ENCODE measurements at places on chromosomes 7 and 10.

DNA sequence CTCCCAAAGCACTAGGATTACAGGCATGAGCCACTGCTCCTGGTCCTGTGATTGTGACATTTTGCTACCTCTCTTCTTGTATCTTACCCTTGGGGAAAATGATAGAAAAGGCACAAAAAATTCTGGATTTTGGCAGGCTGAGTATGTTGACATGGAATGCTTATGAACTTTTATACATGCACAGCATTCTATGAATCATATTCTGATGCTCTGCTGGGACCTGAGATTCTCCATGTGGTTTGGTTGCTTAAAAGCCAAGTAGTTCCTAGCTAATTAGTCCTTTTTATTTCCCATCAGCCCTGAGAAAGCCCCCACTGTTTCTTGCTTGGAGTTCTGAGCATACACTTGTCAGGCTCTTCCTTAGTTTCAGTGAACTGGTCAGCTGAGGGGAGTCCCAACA lies 8.3 kb upstream of the KAZALD1 start:
- DNase-seq = no peak

DNA sequence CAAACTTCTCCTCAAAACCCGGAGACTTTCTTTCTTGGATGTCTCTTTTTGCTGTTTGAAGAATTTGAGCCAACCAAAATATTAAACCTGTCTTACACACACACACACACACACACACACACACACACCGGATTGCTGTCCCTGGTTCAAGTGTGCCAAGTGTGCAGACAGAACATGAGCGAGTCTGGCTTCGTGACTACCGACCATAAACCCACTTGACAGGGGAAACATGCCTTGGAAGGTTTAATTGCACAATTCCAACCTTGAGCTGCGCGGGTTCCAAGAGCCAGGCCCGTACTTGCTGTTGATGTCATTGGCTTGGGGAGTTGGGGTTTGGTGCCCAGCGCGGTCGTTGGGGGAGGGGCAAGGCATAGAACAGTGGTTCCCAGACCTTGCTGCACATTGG lies 1.7 kb downstream of the EGFR start:
- DNase-seq = no peak

DNA sequence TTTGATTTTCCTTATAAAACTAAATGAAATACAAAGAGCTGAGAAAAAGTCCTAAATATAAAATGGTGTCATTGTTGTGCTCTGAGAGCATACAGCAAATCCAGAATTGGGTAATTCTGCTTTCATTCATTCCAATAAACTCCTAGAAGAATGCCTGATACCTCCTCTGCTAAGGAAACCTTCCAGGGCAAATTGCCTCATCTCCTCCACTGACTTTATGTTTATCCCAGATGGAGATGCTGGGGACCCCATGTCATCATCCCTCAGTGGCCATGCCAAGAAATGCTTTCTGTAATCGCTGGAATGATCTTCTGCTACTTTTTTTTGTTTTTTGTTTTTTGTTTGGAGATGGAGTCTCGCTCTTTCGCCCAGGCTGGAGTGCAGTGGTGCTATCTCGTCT lies 119.3 kb upstream of the PRKCQ start:
- no peak for DNase-seq

GRCh38 chr7:130732980-130733930 lies 752 bp downstream of the KLF14 start:
- no peak for DNase-seq

- no peak for DNase-seq
Observed at GRCh38 chr7:31828520-31828919, 141.5 kb downstream of the PPP1R17 start.

DNA sequence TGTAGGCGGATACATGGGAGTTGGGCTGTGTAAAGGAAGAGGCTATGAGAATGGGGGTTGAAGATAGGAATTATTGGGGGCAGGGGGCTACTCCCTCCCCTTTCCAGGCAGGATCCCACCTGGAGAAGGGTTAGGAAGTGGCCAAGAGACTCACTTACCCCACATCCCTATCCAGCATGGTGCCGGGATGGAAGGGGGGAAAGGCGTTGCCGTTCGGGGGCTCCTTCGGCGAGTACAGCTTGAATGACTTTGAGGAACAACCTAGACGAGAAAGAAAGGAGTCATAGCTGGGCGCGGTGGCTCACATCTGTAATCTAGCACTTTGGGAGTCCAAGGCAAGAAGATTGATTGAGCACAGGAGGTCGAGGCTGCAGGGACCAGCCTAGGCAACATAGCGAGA lies 8.9 kb downstream of the LDB1 start:
- DNase-seq = no peak

GRCh38 chr7:135209225-135209834 lies 2.0 kb downstream of the WDR91 start:
- no peak for DNase-seq

DNA sequence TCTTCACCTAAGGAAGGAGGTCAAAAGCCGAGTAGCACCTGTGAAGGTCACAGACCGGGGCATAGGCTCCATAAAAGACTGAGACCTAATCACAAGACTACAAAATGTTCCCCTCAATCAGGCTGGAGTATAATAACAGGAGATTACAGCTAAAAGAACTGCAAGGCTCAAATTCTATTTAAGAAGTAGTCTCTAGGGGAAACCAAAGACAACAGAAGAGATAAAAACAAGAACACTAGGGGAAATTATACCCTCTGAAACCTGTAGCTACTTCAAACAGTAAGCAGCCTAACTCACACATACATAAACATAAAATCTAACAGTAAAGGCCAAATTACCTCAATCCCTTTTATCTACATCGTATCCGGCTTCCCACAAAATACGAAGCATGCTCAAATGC lies 38.3 kb downstream of the LMBR1 start:
- no peak for DNase-seq

GRCh38 chr7:113131367-113131766 lies 13.0 kb upstream of the SMIM30 start:
- no peak for DNase-seq

GRCh38 chr10:24944512-24945255 lies 7.7 kb downstream of the PRTFDC1 start:
- no peak for DNase-seq

- peak; percentile 3 for DNase-seq
Observed at GRCh38 chr10:92290076-92290836, 622 bp downstream of the CPEB3 start.

DNA sequence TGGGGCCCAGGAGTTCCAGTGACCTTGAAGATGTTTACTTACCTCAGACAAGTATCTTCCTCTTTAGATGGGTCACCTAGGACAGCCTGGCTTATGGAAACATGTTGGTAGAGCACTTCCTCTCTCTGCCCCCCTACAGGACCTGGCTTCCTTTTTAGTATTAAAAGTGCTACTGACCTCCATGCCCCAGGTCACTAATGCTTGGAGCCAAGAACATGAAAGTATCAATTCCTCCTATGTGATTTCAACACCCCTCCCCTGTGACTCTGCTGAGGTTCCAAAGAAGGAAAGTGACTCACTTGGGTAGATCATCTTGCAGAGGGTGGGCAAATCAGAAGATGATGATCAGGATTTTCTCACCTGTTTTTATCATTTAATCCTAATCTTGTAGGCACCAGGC lies 125.3 kb upstream of the CCDC6 start:
- DNase-seq = no peak

GRCh38 chr7:94335586-94335985 lies 59.1 kb upstream of the COL1A2 start:
- DNase-seq = no peak

GRCh38 chr10:29987471-29987870 lies 71.9 kb downstream of the JCAD start:
- no peak for DNase-seq

DNA sequence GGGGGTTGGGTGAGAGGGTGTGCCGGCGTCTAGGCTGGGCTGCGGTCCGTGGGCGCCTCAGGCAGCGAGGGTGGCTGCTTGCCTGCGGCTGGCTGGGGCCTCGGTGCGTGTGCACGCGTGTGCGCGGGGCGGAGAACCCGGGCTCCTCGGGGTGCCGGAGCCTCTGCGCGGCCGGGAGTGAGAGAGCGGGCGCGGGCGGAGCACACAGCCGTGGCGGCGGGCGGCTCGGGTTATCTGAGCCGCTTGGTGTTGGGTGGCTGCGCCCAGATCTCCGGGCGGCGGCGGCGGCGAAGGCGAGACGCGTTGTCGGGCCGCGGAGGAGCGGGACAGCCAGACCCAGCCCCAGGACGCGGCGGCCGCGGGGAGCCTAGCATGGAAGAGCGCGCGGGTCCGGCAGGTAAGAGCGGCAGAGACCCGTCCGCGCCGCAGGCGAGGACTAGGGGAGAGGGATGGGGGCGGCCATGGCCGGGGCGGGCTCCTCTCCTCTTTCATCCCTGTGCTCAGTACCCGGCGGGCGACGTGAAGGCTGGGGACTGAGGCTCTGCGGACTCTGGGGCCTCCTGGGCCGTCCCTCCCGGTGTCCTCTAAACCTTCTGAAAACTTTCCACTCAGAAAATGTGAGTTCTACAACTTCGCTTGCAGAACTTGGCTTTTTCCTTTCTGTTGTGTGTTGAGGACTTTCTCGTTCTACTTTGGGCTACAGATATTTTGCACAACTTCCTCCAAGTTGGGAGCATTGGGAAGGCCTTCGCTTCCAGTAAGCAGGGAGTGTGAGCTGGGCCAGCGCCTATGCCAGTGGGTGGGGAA lies 9.8 kb upstream of the PAX2 start:
- no peak for DNase-seq

- DNase-seq = no peak
Observed at GRCh38 chr7:542713-543500, 23.3 kb upstream of the PDGFA start.

- DNase-seq = no peak
Observed at GRCh38 chr7:91128683-91129348, 135.4 kb upstream of the FZD1 start.

Data from stimulated activated CD8-positive, alpha-beta memory T cell treated with anti-CD3 and anti-CD28 coated beads, Interleukin-7, amount 100 ng/mL, for 1 hour (primary cell).